Pancreas (tissue), 10 donors: ENCODE measurements at places on chromosomes 4 and X. TPM values are rescaled to one million over a fixed set of nuclear protein-coding genes. Genes with fewer than 3 reads are reported as not detected.

DNA sequence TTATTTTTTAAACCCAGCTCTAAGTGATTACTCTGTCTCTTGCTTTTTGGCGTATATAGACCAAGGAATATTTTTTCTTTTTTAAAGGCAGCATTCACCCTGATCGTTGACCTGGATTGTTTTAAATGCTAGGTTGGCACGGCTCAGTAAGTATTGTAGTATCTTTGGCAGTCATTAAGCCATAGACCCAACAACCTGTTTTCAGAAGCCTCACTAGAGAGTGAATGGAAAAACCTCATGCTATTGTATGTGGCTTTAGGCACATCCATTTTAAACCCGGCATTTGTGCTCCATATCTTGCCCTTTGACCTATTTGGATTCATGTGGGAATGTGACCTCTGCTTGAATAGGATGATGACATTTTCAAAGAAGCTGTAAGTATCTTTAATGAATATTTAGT, 183.9 kb downstream of the SNCA start:
- no peak for DNase-seq

GRCh38 chr4:42048394-42048793, 58.1 kb downstream of the SLC30A9 start:
- DNase-seq: no peak

GRCh38 chrX:17930850-17931249, 69.8 kb upstream of the RAI2 start:
- no peak for DNase-seq

DNA sequence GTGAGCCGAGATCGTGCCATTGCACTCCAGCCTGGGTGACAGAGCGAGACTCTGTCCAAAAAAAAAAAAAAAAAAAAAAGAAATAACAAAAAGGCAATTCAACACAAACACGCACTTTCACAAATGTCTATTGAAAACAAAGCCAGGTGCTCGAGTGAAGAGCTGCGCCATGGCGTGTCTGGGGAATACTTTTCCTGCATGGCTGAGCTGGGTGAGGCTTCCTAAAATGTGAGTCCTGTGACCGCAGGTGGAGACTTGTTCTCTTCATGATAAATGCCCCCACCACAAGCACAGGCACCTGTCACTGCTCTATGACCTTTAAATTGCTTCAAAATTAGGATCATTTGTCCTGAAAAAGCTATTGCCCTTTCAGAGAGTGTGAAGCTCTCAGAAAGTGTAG, 4.0 kb upstream of the ABLIM2 start:
- no peak for DNase-seq

GRCh38 chr4:147157860-147158701, 212.4 kb upstream of the TTC29 start:
- no peak for DNase-seq

- no peak for DNase-seq
These were observed 45.9 kb downstream of the PDLIM5 start for GRCh38 chr4:94497690-94498089.

DNA sequence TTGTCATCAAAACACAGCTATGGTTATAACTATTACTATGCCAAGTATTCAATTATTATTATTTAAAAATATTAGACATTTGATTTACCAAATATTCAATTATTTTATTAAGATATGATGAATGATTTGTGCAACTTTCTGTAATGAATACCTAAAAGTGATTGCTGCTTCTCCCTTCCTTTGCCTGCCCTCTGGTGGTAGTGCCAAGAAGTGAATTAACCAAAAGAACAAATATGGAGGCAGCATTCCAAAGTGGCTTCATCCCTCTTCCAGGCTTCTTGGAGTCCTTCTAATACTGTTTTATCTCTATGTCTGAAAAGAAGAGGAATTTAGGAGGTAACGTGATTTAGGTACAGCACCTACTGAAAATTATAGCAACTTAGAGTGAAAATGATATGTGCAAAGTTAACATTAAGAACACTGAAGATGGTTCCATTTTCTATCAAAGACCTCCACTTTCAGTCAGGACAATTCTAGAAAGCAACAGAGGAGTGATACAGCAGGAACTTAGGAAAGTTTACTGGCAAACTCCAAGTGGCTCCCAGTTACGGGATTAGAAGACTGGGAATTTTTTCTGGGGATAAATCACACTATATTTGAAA, 43.0 kb downstream of the ENPEP start:
- no peak for DNase-seq

GRCh38 chrX:48818866-48819265, 7.4 kb upstream of the ERAS start:
- no peak for DNase-seq

DNA sequence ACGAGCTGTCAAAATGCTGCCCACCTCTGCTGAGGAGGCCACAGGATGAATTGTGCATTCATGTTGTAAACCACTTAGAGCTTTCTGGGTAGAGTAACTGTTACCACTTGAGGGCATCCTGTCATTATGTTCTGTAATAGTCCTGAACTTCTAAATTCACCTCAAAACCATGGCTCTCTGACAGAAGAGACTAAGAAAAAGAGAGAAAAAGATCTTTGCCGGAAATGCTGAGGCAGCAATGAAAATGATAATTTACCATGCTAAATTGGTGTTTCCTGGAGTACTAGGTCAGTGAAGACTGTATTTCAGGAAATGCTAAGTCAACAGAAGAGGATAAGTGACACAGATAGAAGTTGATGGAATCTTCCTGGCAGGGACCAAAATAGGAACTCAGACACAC, 942.3 kb upstream of the SLIT2 start:
- DNase-seq: no peak

- DNase-seq: no peak
These were observed 16.6 kb downstream of the SAT1 start for GRCh38 chrX:23799469-23800065.

TMEM47 gene
- total RNA-seq: 4.0 TPM

GSX2 gene
- not detected for total RNA-seq

FAM90A26 gene
- total RNA-seq: not detected
